ENCODE measurements at places on chromosomes 2 and 18. TPM values are rescaled to one million over a fixed set of nuclear protein-coding genes. Genes with fewer than 3 reads are reported as not detected.

GRCh38 chr2:66872986-66873754, 438.2 kb downstream of the MEIS1 start:
- DNase-seq: no peak

Gene FLACC1
- total RNA-seq: 1.1 TPM

Gene SIGLEC15
- not detected for total RNA-seq

Gene MROH2A
- total RNA-seq: not detected

Gene LONRF2
- total RNA-seq: not detected

DNA sequence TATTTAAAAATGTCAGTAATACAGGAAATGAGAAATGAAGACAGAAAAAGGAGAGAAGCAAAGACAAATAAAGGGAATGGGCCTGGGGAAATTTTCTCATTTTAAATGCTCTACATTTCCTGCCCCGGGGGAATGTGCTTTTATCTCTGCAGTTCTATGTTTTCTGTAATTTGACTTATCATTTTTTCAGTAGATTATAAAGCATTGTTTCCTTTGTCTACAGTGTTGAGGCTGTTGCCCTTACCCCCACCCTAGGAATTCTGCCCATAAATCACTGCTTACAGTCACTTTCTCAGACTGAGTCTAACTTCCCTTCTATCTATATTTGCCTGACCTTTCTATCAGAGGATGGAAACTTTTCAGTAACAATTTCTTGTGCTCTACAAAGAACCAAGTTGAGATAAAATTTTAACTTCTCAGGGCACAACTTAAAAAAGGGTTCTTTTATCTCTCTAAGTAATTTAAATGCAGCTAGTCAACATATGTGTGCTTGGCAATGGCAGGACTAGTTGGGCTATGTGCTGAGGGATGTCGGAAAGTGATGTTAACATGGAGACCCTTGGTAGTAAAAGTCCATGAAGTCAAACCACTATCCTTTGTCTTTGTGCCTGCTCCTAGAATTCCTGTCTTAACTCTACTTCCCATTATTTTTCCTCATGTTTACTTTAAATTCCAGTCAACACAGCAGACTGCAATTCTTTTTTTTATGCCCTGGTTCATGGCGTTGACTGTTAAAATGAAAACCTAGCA, 146.5 kb upstream of the MMADHC start:
- peak; percentile 33 for DNase-seq

GRCh38 chr2:230872968-230873660, 8.4 kb downstream of the ITM2C start:
- no peak for DNase-seq

DNA sequence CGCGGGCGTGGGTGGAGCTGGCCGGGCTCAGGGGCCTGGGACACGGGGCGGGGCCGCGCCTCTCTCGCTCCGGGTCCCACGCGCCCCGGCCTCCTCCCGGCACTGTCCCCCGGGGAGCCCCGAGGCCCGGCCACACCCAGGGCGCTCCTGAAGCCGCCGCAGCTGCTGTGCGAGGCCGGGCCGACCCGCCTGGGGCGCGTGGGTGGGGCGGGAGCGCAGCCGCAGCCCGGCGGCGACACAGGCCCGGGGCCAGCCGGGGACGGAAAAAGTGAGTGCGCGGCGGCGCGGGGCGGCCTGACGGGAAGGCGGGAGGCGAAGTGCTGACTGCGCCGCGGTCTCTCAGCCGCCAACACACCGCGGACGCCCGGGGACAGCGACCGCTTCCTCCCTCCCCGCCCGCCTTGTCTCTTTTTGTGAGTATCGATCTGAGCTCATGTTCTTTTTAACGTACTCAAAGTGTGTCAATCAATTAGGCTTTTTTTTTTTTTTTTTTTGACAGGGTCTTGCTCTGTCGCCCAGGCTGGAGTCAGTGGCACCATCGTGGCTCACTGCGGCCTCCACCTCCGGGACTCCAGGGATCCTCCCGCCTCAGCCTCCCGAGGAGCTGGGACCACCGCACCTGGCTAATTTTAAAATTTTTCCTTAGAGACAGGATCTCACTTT, 14.5 kb downstream of the PDCD1 start:
- no peak for DNase-seq

Gene DAPL1
- not detected for total RNA-seq

DNA sequence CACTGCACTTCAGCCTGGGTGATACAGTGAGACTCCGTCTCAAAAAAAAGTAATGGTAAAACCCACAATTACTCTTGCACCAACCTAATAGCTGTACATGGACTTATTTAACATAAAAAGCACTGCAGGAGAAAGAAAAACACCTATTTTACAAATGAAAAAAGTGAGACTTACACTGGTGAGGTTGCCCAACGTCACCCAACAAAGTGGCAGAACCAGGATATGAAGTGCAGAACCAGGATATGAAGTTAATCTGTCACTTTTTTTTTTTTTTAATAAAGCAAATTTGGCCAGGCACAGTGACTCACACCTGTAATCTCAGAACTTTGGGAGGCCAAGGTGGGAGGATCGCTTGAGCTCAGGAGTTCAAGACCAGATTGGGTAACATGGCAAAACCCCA, 13.5 kb upstream of the STK17B start:
- no peak for DNase-seq

DNA sequence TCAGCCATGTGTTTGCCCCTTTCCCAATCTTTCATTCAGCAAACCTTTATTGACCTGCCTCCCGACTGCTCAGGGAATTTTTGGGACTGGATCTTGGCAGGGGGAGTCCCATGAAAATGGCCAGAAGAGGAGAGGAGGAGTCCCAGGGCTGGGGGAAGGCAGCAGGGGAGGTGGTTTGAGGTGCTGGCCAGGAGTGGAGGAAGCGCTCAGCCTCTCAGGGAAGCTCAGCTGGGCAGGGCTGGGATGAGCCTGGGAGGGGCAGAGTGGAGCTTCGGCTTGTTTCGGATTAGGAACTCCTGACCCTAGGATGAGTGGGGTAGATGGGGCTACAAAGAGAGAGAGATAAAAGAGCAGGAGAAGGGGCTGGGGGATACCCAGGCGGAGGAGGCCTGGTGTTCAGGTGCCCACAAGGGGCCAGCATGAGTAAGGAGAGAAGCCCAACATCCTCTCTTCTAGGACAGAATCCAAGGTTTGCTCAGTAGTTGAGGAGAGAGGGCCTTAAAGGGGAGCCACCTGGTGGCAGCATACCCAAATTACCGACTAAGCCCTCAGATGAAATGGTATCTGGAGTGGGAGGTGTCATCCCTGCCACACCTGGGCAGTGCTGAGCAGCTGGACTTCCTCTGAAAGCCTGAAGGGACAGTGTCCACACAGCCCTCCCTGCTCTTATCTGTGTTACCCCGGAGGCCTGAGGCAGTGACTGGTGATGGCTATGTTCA, 91.1 kb downstream of the INHBB start:
- peak; percentile 62 for DNase-seq

DNA sequence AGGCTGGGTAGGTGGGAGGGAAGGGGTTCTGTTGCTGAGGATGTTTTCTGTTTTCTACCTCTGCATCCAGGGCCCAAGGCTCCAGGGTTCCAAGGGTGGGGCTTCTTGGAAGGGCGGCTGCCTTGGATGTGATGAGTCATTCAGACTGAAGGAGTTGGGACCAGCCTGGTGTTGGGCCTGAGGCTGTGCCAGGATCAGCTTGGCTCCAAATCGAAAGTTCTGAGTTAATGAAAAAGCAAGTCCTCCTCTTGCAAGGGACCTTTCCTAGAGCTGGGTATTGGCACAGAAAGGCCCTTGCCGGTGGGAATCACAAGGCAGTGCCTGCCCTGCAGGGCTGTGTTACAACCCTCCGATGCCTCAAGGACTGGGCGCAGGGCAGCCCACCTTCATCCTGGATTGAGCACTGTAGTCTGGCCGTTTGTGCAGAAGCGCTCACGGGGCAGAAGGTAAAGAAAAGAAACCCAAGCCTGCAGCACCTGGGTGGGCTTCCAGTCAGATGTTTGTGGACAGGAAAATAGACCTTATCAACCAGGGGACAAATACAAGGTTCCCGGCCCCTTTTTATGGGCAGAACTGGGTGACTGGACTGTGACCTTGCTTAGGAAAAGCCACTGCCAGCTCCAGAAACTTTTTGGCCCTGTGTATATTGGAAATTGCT, 52.5 kb upstream of the MCFD2 start:
- DNase-seq: peak; percentile 96

Gene OTOS
- not detected for total RNA-seq

DNA sequence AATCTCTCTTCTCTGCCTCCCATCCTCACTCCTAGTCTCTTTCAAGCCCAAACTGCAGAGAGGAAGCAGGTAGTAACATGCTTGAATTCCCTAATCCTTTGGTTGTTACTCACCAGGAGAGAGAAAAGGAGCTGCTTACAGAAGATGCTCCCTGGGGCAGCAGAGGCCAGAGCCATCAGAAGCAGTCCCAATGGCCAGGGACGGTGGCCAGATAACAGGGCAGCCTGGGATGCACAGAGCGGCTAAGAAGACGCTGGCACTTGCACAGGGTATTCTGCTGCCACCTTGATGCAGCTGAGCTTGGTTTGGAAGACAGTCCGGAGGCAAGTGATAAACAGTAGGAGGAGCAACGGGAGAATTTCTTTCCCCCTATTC, 250 bp downstream of the DSC1 start:
- peak; percentile 11 for DNase-seq

Gene MYOM1
- total RNA-seq: 0.21 TPM

Gene GALNT13
- total RNA-seq: 0.54 TPM

DNA sequence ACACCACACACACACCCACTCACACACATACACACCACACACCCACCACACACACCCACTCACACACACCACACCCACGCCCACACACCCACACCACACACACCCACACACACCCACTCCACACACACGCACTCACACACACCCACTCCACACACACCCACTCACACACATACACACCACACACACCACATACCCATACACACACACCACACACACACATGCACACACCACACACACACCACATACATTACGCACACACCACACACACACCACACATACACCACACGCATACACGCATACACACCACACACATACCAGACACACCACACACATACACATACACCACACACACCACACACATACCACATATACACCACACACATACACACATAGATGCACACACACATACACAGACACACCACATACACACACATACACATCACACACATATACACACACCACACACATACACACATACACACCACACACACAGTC, 37.9 kb downstream of the MCFD2 start:
- no peak for DNase-seq

DNA sequence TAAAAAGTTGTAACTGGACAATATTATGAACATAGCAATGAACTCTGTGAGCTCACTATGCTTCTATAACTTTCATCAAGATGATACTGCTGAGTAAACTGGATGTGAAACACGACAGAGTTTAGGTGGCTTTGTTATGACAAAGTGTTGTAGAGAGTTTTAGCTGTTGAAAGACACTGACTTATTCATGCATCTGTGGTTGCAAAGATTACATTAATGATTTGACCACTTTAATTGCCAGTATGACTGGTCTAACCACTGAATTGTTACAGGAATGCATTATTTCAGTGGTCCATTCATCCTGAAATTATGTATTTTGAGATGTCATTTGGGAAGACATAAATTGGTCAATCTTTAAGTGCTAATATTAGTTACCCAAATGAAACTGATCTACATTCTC, 117.9 kb downstream of the SPHKAP start:
- no peak for DNase-seq

Gene RTP5
- not detected for total RNA-seq

- peak; percentile 54 for DNase-seq
Measured at GRCh38 chr2:232761301-232761907, 15.0 kb downstream of the KCNJ13 start.

GRCh38 chr18:44826418-44827259, 146.0 kb downstream of the SETBP1 start:
- DNase-seq: peak; percentile 84

- DNase-seq: no peak
Measured at GRCh38 chr2:67083951-67084350, 313.2 kb upstream of the ETAA1 start.

GRCh38 chr2:104733226-104733943, 120.5 kb upstream of the POU3F3 start:
- DNase-seq: peak; percentile 46

- DNase-seq: no peak
Measured at GRCh38 chr2:26172871-26173775, at the start of gene GAREM2. Gene GAREM2 (plus strand): TSS chr2:26173088. CDS start chr2:26173221, 133 bp downstream.

Gene MITD1
- 19.1 TPM for total RNA-seq

- peak; percentile 86 for DNase-seq
Measured at GRCh38 chr18:31230495-31230894, 67.8 kb upstream of the DSC1 start.

Gene LHCGR
- not detected for total RNA-seq

DNA sequence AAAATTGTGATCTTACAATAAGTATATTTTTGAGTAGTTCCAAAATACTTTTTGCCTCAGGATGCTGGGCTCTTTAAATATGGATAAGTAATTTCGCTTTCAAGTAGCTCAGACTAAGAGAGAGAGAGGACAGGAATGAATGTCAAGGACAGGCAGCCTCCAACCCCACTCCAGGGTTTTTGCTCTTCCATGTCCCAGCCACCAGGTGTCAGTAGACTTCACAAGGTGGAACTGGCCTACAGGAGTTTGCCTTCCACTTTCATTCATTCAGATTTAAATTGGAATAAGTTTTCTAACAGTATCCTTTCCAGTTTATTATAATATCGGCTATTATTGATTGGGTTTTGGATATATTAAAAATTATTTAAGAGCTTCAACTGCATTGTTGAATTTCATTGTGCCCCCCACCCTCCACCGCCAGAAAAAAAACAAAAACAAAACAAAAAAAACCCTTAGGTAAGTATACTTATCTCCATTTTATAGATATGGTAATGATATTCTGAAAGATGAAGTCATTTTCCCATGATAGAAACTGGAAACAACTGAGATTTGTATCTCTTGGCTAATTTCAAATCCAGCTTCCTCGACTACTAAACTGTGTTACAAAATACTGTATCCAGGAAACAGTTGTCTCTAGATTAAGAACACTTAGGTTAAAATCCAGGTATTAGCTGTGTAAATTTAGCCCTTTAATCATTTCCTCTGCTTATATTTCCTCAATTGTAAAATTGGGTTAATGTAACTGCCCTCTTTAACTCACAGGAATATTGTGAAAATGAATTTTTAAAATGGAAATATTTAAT, 793.1 kb downstream of the ERBB4 start:
- DNase-seq: peak; percentile 69

DNA sequence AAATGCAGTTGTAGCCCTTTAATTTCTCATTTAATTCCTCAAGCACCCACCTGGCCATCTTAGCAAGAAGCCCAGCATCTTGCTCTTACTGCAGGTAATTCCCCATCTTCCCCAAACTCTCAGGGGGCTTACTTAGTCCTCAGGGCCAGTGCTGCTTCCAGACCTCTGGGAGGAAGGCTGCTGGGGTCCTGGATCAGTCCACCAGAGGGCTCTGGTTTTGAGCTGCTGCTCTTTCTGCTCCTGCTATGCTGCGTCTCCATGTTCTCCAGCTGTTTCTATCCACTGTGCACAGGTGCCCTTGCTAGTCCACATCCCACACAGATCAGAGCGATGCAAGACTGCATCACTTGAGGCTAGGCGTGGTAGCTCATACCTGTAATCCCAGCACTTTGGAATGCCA, 34.5 kb upstream of the TMEM87B start:
- DNase-seq: no peak

Gene KCTD18
- 13.3 TPM for total RNA-seq

Gene GAREM1
- 21.4 TPM for total RNA-seq

- DNase-seq: no peak
Measured at GRCh38 chr18:24346254-24346653, 51.4 kb downstream of the OSBPL1A start.

All from MCF 10A (cell line).